HCEC 1CT (cell line): ENCODE measurements at places on chromosomes 2 and 18.

GRCh38 chr2:152379089-152379488 lies 44.1 kb downstream of the FMNL2 start:
- DNase-seq: no peak

DNA sequence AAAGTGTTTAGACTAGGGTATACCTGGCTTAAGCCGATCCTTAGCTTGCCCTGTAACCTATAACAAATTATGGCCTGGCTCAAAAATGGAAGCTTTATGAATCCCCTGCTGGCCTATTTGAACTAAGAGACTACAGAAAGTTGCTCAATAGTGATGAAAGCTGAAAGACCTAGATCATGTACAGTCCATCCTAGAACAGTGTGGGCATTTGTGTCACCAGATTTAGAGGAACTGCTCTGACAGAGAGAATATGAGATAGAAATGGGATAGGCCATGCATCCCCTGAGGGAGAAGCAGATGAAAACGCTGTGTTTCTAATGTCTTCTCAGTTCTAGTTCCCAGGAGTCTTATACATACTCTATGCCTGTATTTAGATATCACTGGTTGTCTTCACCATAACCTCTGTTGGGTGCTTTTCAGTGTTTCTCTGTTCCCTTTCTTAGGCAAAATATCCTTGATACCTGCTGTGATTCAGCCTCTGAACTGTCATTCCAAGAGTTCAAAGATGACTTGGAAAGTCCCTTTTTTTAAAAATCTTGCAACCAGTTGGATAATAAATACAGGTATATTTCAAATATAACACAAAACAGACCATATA lies 246.9 kb upstream of the SLC39A10 start:
- no peak for DNase-seq

DNA sequence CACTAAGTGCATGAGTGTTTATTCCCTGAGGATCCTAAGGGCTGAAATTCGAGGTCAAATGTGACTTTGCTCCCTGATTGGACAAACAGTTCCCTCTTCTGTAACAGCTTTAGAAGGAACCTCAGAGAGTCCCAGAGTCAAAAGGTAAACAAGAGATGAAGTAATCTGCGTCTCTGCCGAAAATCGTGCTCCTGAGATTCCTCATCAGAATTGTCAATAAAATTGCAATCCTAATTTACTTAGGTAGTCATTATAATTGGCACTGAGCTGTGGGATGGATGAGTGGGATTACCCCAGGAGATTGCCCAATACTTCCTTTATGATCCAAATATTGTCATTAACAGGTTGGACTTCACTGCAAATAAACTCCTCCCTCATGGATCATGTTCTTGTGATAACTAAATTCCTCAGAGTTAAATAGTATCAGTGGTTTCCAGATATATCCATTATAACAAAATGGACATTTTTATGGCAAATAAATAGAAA lies 907 bp upstream of the SUCLG1 start:
- DNase-seq: no peak

DNA sequence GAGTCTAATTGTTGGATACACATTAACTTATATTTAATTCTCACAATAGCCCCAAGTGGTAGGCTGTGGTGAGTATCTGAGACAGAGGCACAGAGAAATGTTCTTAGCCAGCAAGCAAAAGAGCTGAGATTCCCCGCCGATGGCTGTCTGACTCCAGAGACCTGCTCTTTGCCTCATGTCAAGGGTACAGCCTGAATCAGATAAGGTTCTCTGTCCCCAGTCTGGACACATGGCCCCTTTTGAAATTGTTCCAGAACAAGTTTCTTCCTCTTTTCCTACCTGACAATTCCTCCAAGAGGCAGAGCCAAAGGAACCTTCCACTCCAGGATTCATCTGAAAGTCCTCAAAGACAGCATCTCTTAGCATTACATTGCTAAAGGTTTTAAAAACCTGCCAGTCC lies 512.9 kb upstream of the TNP1 start:
- no peak for DNase-seq

- DNase-seq: no peak
These were observed 48.1 kb downstream of the EMILIN2 start for GRCh38 chr18:2894841-2895370.

DNA sequence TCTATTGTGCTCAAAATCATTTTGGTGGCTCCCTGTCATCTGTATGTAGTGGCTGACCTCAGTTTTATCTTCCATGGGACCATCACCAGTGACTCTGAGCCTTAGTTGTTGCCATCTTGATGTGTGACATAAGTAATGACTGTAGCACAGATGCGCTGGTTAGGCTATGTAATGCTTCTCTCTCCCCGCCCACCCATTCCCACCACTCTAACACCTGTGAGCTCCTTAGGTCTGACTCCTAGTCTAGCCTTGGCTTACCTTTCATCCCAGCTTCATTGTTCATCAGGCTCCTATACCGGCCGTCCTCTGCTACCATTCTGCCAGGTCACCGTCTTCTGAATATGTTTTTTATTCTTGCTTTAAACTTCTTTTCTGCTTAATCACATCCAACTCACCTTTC lies 17.2 kb downstream of the MYO1B start:
- DNase-seq: no peak

- no peak for DNase-seq
These were observed 53.5 kb downstream of the ATL2 start for GRCh38 chr2:38323623-38324022.

DNA sequence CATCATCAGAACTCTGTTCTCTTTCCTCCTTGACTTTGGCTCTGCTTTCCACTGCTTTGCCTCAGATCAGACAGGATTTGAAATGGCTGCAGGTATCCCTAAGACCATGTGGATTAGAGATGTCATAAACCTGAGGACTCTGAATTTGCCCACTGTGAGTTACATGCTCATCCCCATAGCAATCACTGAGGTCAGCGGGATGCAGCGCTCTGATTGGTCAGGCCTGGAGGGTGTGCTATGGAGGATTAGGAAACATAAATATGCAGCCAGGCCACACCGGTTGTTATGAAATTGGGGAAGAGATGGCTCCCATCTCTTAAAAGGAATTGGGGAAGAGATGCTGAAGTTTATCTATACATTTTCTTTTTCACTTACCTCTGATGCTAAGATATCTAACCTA lies 73.7 kb upstream of the DNAJC10 start:
- DNase-seq: peak; percentile 62

GRCh38 chr18:10847408-10847790 lies 302.0 kb downstream of the PIEZO2 start:
- DNase-seq: no peak

- no peak for DNase-seq
These were observed 6.3 kb downstream of the MTERF4 start for GRCh38 chr2:241095594-241096290.

DNA sequence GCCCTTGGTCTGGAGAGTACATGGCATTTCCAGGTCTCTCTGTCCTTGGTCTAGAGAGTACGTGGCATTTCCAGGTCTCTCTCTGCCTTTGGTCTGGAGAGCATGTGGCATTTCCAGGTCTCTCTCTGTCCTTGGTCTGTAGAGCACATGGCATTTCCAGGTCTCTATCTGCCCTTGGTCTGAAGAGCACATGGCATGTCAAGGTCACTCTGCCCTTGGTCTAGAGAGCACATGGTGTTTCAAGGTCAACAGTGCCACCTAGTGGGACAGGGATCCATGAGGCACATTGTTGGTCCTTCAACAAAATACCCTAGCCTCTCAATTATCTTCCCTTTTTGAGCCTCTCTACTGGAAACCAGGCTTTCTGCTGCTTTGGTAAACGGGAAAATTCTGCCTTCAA lies 250.2 kb downstream of the OTX1 start:
- DNase-seq: no peak

- no peak for DNase-seq
These were observed 122.5 kb downstream of the FOXI3 start for GRCh38 chr2:88329815-88330603.

- peak; percentile 44 for DNase-seq
These were observed 879 bp upstream of the GALNT5 start for GRCh38 chr2:157256626-157257025.

GRCh38 chr18:69889009-69889408 lies 58.7 kb downstream of the CD226 start:
- no peak for DNase-seq

DNA sequence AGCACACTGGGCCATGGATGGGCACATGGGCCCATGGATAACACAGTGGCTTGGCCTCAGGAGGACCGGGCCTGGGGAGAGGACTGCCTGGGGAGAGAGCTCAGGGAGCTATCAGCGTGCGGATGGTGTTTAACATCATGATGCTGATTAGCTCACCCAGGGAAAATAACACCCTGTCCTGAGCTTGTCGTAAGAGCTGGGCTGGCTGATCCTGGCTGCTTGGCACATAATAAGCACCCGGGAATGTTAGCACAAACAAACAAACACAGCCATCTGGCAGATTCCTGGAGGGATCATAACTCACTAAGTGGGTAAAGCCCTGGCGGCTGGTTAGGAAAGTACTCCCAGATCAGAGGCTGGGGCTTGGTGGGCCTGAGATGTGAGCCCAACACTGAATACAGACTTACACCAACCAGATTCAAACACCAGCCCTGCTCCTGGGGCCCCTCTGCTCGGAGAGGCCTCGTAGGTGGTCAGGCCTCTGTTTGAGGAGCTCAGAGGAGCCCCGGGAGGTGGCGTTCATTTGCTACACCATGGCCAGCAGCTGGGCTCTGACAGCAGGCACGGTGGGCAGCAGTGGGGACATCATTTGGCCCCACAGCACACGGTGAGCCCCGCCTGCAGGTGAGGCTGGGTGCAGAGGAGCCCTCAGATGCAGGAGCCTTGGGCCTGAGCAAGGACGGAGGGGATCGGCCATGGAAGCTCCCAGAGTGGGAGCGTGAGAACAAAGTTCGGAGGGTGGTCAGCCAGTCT lies 193.4 kb upstream of the HDAC4 start:
- DNase-seq: no peak
